ENCODE measurements at places on chromosomes 12 and 14.

DNA sequence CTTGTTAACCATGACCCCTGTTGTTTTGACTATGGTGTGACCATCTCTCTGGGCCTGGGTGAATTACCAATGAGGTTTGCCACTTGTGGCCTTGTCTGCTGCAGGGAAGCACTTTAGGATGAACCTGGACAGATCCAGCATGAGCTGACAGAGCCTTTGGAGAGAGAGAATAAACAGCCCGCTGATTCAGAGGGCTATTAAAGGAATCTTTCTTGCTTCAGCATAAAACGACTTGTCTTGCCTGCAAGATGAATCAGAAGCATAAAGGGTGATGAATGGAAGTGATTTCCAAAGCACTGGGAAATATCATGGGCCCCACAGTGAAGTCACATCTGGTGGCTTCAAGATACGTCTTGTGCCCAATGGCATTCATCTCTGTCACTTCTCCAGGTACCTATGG is 69.0 kb upstream of the WSCD2 start:
- no peak for DNase-seq

GRCh38 chr14:23605931-23606585 is 27.5 kb upstream of the JPH4 start:
- no peak for DNase-seq

- no peak for DNase-seq
These were observed 1096.1 kb downstream of the BCL11B start for GRCh38 chr14:98175881-98176280.

- peak; percentile 98 for DNase-seq
These were observed 30.2 kb upstream of the ANKRD9 start for GRCh38 chr14:102539544-102540314.

DNA sequence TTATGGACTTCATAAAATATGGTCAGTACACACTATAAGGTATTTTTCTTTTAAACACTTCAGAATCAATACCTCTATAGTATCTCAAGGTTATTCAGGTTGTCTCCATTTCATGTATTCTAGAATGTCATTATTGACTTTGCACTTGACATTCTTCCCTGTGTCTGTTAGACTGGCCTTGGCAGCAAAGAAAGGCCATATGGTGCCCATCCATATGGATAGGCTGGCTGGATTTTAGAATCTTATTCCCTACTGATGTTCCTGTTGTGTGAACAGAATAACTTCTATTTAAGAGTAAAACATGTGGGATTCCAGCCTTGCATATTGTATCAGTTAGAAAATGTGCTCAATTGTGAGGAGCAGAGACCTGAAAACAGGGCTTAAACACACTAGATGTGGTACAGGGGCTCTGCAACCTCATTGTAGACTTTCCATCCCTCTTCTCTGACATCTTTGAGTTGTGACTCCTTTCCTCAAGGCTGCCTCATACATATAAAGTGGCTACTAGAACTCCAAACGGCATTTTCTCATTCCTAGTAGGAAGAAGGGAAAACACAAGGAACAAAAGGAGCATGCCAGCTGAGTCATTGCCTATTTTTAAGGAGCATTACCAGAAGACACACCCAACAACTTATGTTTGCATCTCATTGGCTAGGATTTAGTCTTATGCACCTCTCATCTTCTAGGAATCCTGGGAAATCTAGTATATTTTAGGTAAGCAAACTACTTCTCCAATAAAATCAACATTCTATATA is 221.2 kb upstream of the TMPO start:
- no peak for DNase-seq

DNA sequence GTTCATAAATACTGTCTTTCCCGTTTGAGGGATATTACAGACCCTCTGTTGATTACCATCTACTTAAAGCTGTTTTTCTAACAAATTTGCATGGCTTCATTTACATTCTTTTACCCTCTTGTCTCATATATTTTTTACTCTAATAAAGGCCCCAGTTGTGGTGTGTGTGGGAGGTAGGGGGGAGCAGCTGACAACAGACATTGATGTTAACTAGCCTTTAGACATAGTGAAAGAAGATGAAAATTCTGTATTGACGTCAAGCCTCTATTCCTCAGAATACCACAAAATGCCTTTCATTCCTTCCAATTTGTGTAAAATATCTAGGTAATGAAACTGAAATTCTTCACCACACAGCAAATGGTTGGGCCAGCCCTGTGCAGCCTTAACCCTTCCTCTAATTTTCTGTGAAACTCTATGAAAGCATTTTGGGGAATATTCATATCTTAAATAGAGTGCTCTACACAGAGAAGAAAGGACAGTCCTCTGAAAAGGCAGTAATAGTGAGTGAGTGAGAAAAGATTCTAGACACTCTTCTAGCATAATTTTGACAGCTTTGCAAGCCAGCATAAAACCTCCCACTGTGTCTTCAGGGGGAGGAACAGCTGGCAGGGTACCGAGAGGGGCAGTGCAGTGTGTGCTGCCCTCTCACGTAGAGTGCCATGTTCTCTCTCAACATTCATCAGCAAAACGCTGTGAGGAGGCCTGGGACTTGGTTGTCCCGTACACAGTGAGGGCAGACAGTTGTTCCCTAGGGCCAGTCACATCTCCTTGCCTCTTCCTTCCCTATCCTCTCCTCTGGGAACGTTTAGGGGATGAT is 20.1 kb upstream of the CERS5 start:
- no peak for DNase-seq

GRCh38 chr14:105498430-105499255 is 7.6 kb downstream of the TEDC1 start:
- DNase-seq = no peak

DNA sequence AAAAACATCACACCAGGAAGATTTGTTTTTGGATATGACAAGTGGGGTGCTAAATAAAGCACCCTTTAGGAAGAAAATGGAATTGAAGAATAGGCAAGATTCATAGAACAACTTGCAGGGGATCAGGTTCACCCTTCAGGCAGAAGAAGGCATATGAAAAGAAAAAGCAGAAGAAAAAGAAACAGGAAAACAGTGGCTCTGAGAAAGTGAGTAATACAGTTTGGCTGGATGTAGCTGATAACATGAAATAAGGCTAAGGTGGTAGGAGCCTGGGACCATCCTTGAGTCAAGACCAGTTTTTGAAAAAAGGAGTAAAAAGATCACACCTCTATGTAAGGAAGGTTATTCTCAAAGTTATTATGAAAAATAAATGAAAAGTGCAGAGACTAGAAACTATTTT is 42.4 kb downstream of the TRIP11 start:
- no peak for DNase-seq

- peak; percentile 78 for DNase-seq
These were observed 6.4 kb downstream of the ERG28 start for GRCh38 chr14:75654127-75654732.

GRCh38 chr12:53229454-53229853 is 2.6 kb downstream of the RARG start:
- DNase-seq = no peak

GRCh38 chr12:39905152-39905551 is 200.7 kb downstream of the SLC2A13 start:
- DNase-seq = no peak

- DNase-seq = no peak
These were observed 4.3 kb downstream of the PAX9 start for GRCh38 chr14:36665887-36666415.

GRCh38 chr12:13223179-13223804 is 26.8 kb downstream of the EMP1 start:
- DNase-seq = peak; percentile 78
